Activated CD8-positive, alpha-beta memory T cell treated with anti-CD3 and anti-CD28 coated beads for 4 hours (primary cell): ENCODE measurements at places on chromosomes 2 and 18.

DNA sequence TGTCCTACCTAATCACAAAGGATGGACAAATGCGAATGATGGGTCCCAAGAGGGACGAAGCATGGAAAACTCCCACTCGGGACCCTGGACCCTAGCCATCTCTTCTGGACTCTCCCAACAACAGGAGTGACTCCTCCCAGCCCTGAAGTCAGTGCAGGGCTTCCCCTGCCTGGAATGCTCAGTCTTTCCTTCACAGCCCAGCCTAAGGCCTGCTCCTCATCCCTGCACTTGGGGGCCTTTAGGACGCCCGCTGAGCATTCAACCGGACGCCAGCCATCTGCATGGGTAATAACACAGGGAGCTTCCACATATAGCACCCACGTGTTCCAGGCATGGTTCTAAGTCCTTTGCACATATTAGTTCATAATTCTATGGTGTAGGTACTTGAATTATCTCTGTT is 237.5 kb downstream of the KLHL29 start:
- no peak for DNase-seq

- DNase-seq = no peak
Measured at GRCh38 chr2:10588931-10589330, 100.8 kb downstream of the NOL10 start.

GRCh38 chr2:45874344-45874743 is 222.9 kb downstream of the PRKCE start:
- DNase-seq = no peak

- DNase-seq = no peak
Measured at GRCh38 chr2:84286878-84287277, 172.2 kb downstream of the SUCLG1 start.

DNA sequence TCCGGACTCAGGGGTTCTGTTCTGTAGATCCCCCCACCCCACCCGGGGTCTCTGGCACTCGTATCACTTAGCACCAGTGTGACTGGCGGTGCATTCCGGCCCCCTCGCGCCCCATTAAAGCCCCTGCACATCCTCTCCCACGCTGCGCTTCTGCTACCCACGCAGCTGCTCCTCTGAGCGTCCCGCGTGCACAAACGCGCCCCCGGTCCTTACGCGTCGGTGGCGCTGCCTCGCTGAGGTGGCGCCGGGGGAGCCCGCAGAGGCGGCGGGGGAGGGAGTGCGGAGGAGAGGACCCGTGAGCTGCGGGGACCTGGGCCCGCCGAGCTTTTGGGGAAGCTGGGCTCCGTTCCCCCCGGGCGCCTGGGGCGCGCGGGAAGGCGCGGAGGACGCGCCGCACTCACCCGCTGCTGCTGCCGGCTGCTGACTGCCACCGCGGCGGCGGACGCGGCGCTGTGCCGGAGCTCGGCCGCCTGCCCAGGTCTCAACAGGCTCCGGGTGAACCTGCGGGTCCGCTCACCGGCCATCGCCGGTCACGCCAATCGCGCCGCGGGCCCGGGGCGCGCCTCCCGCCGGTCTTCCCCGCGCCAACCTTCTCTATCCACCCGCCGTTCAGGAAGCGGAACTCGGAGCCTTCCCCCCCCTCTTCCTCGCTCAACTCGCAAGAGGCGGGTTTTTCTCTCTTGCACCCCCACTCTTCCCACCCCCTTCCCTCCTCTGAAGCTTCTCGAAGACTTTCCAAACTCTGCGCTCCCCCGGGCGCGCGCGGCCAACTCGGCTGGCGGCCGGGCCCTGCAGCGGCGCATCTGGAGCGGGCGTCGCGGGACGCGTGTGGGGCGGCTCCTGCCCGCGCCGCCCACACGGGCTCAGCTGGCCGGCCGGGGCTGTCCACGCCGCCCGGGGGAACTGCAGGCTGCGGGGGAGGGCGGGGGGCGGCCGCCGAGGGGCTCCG is at the start of gene DOCK10:
DOCK10 (minus strand) TSS at position 618 of the 949 bp plus-strand sequence; CDS start at position 524, 94 bp downstream.
- peak; percentile 67 for DNase-seq

DNA sequence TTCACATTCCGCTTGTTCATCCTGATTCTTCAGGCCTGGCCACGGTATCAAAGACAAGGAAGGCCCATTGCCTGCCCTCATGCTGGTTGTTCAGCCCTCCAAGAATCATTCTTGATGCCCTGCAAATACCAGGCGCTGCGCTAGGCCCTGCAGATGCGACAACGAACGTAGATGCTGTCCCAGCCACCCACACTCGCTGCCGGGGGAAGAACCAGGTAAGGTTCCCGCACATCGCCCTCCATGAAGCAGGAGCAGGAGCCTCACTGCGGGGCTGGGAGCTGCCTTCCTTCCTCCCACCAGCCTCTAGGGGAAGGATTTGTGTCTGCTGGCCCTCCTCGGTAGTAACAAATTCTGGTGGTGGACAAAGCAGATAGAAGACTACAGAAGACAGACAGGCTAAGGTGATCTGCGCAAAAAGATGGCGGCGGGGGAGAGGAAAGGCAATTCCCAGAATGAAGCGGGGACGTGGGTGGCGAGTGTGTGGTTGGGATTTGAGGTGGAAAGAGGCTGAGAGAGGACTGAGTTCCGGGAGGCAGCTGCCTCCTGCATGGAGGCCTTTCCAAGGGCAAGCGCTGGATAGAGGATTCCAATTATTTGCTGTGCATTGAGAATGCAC is 19.8 kb upstream of the GPR55 start:
- DNase-seq = no peak

DNA sequence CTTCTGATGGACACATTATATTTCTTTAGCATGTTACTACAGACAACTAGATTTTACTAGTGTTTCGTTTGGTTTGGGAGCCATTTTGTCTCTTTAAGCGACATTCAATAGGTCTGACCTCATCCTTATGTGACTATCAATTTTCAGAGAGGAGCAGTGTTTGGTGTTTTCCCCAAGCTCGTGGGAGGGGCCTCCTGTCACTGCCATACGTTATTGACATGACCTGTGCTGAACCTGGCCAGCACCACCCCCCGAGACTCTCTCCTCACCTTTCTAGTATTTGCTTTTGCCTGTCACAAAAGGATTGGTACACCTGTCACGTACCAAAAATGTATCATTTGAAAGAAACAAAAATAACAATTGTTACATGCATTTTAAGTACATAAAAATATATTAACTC is 69.3 kb downstream of the PSMG2 start:
- DNase-seq = no peak

- no peak for DNase-seq
Measured at GRCh38 chr2:155209696-155210450, 511.4 kb downstream of the KCNJ3 start.

DNA sequence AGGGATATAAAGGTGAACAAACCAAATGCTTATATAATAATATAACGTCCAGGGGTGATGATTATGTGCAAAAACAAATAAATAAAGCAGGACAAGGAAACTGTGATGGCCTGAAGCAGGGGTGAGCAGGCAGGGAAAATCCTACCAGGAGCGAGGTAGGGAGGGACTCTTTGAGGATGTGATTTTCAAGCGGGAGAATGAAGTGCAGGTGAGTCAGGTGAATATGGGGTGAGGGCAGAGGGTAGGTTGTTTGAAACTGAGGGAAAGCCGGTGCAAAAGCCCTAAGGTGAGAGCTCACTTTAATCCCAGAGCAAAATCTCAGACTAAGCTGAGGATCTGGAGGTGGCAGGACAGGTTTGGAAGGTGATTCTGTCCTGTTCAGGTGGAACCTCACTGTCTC is 40.7 kb downstream of the CYP26B1 start:
- no peak for DNase-seq

DNA sequence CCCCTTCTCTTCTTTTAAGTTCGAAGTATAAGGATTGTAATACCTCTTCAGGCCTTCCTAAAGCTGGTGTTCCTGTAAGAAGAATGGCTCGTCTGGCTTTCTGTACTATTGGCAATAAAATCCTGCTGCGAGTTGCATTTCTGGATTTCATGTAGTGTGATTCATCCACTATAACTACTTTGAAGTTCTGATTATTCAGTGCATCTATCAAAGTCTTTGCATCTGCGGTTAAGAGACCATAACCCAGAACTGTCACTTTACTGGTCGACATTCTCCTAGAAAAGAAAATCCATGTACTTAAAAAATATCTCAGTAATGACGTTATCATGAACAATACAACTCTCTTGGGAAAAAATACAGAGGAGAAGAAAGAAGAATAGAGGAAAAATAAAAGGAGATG is 181.1 kb downstream of the ZRANB3 start:
- no peak for DNase-seq

DNA sequence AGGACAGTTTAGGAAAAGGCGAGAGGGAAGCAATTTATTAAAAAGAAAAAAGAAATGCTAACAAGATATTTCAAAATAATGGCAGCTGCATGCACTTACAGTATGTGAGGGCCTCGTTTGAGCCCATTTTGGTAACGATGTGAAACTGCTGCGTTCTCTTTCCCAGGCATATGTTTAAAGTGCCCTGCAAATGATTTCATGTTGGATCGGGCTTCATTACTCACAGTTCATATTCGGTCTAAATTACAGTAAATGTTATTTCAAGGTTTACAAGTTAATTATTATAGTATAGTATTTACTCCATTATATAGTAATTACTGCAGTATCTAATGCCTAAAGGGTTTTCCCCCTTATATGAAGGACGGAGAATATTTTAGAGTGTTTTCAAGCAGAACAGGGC is 679.1 kb downstream of the BCL11A start:
- no peak for DNase-seq

DNA sequence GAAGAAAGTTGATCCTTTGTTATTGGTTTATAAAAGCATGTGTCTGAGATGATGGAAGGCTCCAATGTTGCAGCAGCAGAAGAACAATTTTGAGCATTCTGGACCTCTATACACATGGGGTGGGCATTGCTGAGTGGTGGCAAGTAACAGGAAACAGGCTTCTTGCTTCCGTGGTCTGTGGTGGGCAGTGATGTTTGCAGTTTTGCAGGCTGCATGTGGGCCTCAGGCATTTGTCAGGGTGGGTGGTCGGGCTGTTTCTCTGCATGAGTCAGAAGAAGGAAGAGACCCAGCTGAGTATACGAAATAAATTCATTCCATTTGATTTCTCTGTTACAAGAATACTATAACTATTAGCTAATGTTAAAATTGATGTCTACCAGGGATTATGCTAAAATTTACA is 239.5 kb upstream of the COL3A1 start:
- no peak for DNase-seq

DNA sequence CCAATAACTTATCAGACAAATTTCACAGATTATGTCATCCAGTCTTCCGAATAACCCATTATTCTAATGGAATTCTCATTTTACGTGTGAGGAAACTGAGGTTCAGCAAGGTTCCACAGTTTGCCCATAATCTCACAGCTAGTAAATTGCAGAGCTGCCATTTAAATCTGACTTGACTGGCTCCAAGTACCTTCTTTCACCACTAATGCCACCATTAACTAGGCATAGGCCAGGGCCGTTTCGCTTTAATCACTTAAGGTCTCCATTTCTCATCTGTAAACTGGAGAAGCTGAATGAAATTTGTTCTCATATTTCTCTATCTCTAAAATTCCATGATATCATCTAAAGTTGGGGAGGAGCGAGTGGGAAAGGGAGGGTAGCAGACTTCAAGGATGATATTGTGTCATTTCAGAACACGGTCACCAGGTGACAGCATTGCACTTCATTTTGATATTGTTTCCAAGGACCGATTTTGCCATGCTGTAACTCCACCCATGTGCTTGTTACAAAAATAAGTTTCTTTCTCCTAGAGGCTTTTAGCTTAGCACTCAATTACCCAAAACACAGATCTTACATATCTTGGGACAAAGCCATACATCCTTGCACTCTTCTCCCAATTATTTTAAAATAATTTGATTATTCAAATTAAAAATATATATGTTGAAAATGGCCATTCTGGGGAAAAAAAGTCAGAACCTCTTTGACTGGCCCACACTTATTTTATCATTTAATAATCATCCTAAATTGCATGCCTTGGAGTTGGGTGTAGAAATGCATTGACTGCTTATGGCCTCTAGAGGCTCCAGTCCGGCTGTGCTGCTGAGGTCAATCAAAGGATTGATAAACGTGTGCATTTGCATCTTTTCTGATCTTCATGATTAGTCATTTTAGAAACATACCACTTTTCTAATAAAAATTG is 123.8 kb downstream of the AKAIN1 start:
- no peak for DNase-seq

DNA sequence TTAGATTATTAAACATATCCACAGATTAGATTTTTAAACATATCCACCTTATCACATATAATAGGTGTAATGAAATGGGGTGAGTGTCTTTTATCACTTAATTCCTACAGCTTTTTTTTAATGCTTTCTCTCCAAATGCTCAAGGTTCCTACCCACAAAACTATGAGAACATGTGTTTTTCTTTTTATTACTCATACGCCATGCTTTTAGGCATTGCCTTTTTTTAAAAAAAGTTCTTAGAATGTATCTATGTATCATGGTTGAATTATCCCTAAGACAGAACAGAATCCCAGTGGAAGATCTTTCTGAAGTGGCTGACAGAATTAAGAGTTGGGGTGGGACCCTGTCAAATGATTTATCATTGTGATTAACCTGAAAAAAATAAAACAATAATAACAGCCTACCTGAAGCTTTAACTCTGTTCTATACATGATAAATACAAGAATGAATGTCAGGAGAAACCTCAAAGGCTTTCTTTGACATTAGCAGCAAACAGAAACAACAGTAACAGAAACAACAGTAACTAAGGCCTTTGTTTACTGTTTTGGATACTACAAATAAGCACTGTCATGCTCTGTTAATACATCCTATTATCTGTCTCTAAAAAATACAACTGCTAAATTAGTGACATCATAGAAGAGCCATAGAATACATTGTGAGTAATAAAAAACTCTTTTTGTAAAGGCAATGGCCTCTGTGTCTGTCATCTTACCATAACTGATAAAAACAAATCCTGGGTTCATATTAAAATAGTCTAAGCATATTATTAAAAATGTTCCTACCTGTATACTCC is 4.1 kb upstream of the ZNF397 start:
- no peak for DNase-seq

GRCh38 chr2:163859951-163860350 is 124.1 kb upstream of the FIGN start:
- no peak for DNase-seq

DNA sequence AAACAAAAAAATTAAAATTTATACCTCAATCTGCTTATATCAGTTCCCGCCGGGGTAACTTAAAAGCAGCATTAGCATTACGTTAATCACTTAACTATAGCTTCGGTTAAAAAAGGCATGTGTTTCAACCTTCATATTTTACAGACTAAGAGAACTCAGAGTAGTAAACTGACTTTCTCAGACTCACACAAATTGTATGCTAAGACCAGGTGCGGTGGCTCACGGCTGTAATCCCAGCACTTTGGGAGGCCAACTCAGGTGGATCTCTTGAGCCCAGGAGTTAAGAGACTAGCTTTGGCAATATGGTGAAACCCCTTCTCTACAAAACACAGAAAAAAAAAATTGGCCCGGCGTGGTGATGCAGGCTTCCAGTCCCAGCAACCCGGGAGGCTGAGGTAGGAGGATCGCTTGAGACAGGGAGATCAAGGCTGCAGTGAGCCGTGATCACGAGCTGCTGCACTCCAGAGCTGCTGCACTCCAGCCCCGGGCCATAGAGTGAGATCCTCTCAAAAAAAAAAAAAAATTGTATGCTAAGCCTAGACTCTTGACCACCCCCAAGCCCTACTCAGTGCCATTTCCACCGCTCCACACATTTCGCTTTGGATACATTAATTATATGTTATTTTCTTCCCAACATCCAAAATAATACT is 2.4 kb downstream of the HNRNPLL start:
- no peak for DNase-seq

- no peak for DNase-seq
Measured at GRCh38 chr2:191833356-191833755, 13.5 kb downstream of the CAVIN2 start.
